ENCODE measurements at places on chromosomes 5 and 9.

DNA sequence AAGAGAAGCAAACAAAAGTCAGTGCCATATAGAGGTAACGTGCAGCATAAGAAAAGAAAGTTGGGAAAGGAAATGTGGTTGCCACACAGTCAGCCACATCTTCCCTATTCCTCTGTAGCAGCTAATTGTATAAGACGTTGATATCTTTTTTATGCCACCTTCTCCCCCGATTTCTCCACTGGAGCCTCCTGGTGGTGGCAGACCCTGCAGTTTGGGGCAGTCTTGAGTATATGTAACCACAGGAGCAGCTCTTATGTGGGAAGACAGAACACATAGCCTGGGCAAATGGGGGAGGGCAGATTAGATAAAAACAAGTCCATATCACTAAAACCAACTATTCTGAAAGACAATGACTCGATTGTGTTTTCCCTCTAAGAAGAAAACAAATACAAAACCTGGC is 99.7 kb downstream of the PLCXD3 start:
- no peak for DNase-seq

- no peak for DNase-seq
These were observed 36.9 kb downstream of the SPRY4 start for GRCh38 chr5:142287973-142288313.

GRCh38 chr5:109759306-109759705 is 69.6 kb downstream of the MAN2A1 start:
- DNase-seq, result peak; percentile 63

DNA sequence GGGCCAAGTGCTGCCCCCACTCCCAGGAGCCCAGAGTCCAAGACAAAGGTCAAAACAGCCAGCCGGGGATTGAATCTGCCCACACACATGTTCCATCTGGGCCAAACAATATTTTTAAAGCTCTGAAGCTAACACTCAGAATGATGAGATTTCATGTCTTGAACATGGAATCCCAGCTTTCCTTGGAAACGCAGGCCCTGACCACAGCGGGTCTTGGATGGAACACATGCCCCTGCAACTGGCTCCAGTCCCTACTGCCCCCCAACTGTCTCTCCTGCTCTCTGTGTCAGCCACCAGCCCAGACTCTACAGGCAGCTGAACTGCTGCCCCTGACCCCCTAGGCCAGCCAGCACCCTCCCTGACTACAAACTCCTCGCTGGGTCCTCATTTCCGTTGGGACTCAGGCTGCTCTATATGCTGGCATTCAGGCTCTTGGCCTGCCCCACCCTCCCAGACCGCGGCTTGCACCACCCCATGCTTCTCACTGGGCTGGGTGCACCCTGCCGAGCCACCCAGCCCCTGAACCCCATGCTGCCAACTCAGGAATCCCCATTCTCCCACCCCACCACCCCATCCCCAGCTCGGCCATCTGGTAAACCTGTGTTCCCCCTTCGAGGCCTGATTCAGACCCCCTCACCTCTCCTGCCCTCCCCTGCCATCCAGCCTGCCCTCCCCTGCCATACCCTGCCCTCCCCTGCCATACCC is 71.7 kb downstream of the ADAMTS2 start:
- DNase-seq, result no peak

DNA sequence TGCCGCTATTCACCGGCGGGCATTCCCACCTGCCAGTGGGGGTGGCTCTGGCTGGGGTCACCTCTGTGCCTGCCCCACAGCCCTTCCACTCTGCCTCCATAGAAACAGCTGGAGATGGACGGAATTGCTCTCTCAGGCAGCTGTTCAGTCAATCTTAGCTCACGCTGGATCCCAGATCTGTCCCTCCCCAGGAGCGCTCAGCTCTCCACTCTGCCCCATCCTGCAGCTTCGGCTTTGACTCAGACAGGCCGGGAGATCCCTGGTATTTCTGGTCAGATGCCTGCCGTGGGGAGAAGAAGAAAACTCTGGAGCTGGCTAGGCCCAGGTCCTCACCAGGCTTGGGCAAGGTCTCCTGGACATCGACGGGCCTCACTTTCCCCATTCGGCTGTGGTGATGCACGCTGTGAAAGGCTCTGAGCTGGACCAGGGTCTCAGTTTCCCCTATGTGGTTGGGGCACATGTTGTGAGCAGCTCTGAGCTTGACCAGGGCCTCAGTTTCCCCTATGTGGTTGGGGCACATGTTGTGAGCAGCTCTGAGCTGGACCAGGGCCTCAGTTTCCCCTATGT is 7.6 kb upstream of the SLC9A3 start:
- DNase-seq, result no peak

DNA sequence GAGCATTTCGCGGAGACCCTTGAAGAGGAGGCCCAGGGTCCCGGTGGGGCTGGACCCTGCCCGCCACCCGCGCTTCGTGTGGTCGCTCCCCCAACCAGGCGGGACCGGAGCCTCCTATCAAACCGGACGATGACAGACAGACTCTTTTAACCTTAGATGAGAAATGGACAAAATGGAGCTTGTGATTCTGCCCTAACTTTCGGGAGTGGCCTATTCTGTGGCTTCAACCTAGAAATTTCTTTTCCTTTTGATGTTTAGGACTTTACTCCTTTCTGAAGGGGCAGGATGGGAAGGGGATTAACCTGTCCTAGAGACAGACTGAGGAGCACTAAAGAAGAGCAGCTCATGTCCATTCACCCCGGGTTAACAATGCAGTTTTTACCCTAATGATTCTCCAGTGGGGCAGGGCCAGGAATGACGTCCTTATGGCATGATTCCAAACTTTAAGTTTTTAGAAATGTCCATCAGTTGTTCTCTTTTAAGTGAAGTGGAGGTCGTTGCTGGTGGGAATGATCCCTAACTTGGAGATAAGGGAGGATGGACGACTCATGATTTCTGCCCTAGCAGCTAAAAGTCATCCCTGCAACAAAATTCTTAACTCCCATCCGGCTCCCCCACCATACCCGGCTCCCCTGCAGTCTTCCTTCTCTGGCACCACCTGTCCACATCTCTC is 1.0 kb downstream of the NIPSNAP3A start:
- peak; percentile 48 for DNase-seq

DNA sequence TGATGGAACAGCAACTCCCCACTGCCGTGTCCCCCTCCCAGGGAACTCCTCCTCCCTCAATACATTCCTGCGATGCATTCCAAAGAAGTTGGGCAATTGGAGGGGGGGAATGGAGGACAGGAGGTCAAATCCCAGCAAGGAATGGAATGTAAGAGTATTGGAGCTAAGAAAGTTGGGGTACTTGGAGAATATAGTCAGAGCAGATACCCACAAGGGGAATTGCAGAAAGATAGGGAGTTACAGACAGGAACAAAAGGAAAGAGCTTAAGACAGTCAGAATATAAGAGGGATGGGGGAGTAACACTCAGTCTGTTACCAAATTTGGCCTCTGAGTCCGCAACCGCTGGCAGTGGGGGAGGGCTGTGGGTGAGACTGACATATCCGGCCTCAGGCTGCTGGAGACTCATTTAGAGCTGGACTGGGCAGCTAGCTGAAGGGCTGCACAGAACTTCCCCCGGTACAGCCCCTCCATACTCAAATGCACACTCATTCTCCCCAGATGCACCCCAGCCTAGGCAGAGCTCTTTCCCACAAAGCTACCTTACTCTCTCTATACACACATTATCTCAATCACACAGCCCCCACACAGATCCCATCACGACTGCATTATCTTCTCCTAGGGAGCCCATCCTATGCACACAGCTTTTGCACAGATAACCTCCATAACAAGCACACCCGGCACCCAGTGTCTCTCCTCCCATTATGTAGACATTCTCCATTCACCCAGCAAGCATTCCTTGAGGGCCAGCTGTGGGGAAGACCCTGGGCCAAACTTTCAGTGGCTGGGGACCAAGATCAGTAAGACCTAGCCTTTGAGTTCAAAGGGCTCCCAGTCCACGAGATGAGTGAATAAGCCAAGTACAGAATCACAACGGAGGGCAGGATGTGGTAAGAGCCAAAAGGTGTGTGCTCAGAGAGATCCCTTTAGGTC is 3.7 kb downstream of the TLN1 start:
- peak; percentile 87 for DNase-seq

- no peak for DNase-seq
These were observed 78.0 kb downstream of the GNAQ start for GRCh38 chr9:77953590-77953989.

DNA sequence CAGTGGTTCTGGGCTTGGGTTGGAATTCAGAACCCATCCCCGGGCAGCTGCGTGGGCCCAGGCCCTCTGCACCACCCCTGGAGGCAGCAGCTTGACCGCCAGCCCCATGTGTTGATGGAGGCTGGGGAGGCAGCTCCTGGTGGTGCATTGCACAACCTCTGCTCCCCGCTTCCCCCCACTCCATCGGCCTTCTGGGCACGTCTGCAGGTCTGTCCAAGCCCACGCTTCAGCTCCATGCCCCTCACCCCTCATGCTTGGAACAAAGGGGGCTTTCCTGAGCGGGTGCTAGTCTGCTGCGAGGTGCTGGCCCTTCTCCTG is 1.4 kb downstream of the NCS1 start:
- no peak for DNase-seq

DNA sequence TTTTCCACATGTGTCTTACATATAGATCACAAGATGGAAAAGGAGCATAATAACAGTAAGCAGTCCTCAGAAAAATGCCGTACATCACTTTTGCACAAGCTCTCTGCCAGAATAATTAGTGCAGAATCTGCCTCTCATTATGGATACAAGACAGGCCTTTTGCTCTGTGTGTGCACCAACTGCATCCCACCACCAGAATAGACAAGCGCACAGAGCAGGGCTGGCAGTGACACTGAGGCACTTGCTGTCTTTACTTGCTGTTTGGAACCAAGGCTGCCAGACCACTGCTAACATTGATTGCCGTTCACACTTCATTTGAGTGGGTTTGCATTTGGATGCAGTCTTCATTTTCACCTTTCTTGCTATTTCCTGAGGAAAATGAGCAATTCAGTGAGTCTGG is 741.3 kb downstream of the TLE1 start:
- no peak for DNase-seq

DNA sequence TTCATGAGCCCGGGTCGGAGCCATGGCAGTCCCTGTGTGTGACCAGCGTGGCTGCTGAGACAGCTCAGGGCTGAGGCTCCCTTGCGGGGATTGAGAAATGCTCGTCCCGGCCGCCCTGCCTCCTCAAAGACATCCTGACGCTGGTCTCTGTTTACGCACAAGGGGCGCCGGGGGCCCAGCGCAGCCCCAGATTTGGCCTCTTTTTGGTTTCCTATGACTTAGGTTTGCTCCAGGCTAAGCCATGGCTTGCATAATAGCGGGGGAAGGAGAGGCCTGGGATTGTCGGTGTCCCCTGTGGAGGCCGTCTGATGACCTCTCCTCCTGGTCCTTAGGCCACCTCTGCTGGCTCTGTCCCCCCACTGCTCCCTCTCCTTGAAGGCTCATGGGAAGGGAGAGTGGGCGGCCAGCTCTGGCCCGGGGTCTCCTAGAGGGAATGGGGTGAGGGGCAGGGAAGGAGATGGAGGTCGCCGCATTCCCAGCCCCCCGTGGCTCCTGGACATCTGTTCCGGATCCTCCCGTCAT is 3.5 kb downstream of the LAMC3 start:
- DNase-seq, result no peak
